ENCODE measurements at places on chromosomes 2 and 18.
A peak's percentile ranks its signal among the peaks of the same experiment; 100 is the strongest.

- no peak for DNase-seq
Measured at GRCh38 chr2:39275016-39275415, 31.2 kb upstream of the CDKL4 start.

GRCh38 chr2:9806298-9806610 is 37.0 kb upstream of the TAF1B start:
- DNase-seq, result no peak

DNA sequence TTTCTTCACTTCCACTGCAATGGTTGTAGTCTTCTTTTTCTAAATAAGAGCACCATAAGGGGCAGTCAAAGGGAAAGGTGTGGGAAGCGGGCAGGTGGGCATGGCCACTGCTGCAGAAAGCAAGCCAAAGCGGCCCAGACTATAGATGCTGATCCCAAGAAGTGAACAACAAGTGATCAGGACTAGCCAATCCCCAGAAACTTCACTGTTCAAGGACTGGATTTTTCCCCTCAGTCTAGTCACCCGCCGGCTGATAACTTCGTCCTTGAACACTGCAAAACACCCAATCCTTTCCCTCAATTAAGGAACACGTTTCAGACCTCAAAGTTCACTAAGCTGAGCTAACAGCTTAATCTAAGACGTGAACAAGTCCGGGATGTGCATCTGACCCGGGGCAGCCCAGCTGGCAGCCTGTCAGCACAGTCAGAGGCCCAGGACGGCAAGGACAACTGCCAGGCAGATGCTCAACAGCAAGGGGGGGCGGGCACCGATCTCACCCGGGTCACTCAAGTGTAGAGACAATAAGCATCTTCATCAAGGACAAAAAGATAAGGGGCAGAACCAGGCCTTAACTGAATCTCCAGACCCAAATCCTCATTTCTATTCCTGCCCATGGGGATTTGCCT is 59.8 kb downstream of the HDLBP start:
- DNase-seq, result no peak

- no peak for DNase-seq
Measured at GRCh38 chr2:127768775-127769479, 42.0 kb downstream of the WDR33 start.

- no peak for DNase-seq
Measured at GRCh38 chr2:647003-647560, 30.1 kb downstream of the TMEM18 start.

GRCh38 chr18:80228051-80228848 is 19.1 kb downstream of the PARD6G start:
- DNase-seq, result no peak

- DNase-seq, result no peak
Measured at GRCh38 chr2:84899304-84900204, 5.9 kb upstream of the TMSB10 start.

DNA sequence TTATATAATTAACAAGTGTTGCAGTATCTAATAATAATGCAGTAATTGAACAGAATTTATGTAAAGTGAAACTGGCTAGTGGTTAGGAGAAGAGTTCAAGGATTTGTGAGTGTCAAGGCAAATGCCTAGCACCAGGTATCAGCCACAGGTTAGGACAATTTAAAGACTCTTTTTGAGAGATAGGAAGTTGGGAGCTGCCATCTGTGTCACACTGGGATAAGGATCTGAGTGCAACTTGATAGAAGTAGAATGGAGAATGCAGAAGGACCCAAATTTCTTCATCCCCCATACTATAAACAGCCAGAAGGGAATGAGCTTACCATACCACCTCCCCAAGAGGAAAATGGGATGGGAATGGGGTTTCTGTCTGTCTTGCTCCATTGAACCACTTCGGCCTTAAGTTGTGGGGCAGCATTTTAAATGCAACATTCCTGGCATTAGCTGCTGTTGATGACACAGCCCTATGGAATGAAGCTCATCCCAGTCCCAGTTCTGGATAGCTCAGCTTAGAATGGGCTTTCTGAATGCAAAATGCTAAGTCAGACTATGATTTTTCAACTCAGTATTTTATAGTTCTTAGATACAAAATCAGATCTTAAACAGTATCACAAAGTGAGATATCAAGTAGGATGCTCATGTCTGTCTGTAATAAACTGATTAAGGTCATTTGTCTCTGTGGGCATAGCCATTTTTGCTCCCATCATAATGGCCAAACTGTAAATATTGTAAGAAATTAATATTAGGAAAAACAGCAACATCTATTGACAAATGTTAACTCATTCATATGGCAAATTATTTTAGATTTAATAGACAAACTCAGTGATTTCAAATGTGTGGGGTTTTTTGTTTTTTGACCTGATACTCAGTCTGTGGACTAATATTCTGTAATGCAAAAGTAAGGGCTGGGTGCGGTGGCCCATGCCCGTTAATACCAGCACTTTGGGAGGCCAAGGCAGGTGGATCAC is 44.0 kb downstream of the GPR155 start:
- DNase-seq, result no peak

DNA sequence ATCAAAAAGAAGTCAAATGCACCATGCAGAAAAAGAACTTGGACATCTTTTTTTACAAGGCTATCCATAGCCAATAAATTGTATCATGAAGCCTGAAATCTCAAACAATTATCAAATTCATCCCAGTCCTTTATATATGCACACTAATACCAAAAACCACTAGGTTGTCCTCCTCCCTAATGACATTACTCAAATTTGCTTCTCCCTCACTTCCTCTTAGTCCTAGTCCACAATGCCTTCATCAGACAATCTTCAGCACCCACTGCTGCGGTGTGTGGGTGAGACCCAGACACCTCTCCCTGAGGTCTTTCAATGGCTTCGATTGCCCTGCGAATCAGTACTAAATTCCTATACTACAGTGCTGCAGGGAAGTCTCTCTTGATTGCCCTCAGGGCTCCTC is 58.1 kb downstream of the CLASP1 start:
- peak; percentile 6 for DNase-seq

GRCh38 chr2:215238485-215239098 is 73.3 kb upstream of the ATIC start:
- no peak for DNase-seq

DNA sequence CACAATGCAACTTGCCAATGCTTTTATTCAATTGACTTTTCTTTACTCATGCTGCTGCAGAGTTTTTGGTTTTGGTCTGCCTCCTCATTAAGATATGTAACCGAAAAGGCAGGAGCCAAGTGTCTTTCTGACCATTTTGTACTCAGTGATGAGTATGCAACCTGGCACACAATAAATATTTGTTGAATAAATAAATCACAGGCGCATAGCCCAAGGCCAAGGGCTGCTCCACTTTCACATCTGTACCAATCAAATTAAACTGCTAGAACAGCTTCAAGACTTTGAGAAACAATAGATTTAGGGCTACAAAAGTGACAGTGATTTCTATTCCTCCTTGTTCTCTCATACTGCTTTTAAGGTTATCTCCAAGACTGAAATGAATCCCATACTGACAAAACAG is 828.2 kb downstream of the RNF144A start:
- no peak for DNase-seq

- DNase-seq, result no peak
Measured at GRCh38 chr18:627231-627630, 30.2 kb upstream of the TYMS start.

GRCh38 chr2:186683341-186683740 is 10.5 kb upstream of the FAM171B start:
- no peak for DNase-seq

GRCh38 chr2:29729932-29730331 is 191.5 kb downstream of the ALK start:
- DNase-seq, result no peak

DNA sequence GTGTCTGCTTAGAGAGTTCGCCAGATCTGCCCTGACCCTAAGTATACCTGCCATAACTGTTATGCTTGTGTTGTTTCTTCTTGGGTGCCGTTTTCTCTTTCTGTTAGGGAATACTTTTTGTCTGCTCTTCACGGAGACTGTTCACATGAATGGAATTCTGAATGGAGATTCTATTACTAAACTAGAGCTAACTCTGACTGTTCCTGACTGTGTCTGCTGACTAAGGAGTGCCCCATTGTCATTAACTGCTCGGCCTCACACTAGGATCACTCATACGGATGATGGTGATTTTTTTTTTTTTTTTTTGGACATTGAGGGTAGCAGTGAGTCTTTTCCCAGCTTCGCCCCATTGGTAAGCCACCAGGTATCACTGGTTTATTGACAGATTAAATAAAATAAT is 104.8 kb upstream of the SLC8A1 start:
- no peak for DNase-seq

GRCh38 chr2:217789736-217790181 is 213.0 kb downstream of the TNS1 start:
- DNase-seq, result no peak

GRCh38 chr18:22282311-22283115 is 113.1 kb downstream of the GATA6 start:
- DNase-seq, result no peak

DNA sequence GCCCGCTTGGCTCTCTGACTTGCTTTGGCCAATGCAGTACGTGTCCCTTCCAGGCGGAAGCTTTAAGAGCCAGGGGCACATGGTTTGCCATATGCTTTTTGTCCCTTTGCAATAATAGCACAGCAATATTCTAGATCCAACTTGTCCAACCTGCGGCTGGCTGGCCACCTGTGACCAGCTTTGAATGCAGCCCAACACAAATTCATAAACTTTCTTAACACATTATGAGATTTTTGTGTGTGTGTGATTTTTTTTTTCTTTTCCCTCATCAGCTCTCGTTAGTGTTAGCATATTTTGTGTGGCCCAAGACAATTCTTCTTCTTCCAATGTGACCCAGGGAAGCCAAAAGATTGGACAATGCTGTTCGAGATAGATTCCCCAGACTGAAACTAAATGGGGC is 119.3 kb upstream of the SIX3 start:
- DNase-seq, result no peak

- DNase-seq, result no peak
Measured at GRCh38 chr2:40546439-40547191, 94.7 kb upstream of the SLC8A1 start.

GRCh38 chr2:95041824-95042442 is 16.4 kb downstream of the MAL start:
- no peak for DNase-seq

DNA sequence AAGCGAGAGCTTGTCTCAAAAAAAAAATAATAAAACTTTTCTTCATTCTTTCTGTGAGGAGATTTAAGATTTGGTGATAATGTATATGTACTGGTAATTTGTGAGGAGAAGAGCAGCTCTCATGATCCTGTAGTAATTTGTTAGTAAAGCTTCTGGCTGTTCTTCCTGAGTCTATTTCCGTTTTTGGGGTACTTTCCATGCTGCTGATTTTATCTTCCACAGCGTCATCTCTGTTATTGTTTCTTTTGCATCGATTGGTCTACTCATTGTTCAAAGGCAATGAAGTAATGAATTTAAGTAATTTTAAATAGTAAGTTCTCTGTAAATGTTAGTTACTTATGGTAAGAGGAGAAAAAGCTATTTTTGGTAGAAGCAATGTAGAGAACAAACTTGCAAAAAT is 12.0 kb downstream of the NDUFAF7 start:
- DNase-seq, result no peak

GRCh38 chr18:22186484-22186971 is 17.1 kb downstream of the GATA6 start:
- no peak for DNase-seq

- DNase-seq, result no peak
Measured at GRCh38 chr2:112520234-112520783, 22.0 kb upstream of the POLR1B start.

GRCh38 chr2:221752781-221753180 is 180.7 kb upstream of the EPHA4 start:
- DNase-seq, result no peak

GRCh38 chr2:146481629-146482028 is 1363.2 kb upstream of the ACVR2A start:
- DNase-seq, result no peak

DNA sequence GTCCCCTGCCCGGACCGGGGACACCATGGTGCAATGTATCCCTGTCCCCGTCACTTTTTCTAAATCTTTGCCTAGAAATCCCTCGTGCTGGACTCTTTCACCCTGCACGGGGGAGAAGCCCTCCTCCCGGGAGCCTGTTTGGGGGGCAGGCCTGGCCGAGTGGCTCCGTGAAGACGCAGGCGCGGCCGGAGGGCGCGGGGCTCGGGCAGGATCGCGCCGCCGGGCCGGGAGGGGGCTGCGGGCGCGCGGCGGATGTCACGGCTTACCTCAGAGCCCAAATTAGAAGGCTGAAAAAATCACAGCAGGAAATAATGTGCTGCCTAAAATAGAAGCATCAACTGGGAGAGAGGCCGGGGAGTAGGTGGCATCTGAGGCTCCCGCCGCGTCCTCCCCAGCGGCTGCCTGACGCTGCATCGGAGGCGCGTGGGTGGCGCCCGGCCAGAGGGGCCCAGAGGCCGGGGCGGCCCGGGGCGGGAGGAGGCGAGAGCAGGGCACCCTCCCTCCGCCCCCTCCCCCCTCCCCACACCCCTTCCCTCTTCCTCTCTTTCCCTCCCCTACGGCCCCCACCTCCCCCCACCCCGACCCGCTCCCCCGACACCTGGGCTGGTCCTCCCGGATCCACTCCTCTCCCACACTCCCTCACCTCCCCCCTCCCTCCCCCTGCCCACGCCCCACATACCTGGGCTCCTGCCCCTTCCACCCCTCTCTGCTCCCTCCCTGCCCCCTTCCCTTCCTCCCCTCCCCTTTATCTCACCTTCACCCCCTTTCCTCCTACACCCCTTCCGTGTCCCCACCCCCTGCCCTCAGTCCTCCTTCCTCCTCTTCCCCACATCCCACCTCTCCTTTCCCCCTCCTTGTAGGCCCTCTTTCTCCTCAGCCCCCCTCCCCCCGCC is 51.9 kb downstream of the SLC4A1AP start:
- DNase-seq, result no peak

DNA sequence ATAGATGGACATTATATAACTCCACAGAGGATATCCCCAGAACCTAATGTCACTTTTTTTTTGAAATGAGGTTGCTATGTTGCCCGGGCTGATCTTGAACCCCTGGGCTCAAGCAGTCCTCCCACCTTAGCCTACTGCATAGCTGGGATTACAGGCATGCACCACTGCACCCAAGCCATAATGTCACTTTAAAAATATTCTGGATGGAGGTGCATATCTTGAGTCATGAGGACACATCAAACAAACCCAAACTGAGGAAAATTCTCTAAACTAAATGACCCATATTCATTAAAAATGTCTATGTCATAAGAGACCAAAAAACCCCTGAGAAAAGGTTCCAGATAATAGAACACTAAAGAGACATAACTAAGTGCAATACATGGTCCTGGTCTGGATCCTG is 36.3 kb downstream of the OSGEPL1 start:
- DNase-seq, result no peak

- DNase-seq, result peak; percentile 42
Measured at GRCh38 chr2:26018184-26019055, 15.5 kb upstream of the RAB10 start.

DNA sequence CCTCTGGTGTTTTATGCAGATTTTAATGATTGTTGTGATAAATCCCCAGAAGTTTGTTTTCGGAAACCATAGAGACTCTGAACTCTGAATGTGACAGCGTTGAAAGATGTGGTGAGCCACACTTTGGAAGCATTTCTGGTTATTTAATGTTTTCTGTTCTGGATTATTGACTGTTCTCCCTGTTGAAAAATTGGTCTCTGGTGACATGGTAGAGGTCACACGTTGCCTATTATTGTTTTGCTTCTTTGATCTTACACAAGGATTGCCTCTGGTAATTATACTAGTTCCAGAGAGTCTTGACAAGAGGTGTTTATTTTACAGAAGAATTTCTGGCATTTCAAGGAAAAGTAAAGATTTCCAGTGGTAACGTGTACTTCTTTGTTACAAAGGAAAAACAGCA is 127.1 kb downstream of the GREB1L start:
- no peak for DNase-seq

Data from AML-193 (cell line).